Cardiac fibroblast (primary cell): ENCODE measurements at places on chromosomes 13 and 19.

- peak; percentile 87 for DNase-seq
Observed at GRCh38 chr19:48630296-48631063, 6.7 kb downstream of the DBP start.

DNA sequence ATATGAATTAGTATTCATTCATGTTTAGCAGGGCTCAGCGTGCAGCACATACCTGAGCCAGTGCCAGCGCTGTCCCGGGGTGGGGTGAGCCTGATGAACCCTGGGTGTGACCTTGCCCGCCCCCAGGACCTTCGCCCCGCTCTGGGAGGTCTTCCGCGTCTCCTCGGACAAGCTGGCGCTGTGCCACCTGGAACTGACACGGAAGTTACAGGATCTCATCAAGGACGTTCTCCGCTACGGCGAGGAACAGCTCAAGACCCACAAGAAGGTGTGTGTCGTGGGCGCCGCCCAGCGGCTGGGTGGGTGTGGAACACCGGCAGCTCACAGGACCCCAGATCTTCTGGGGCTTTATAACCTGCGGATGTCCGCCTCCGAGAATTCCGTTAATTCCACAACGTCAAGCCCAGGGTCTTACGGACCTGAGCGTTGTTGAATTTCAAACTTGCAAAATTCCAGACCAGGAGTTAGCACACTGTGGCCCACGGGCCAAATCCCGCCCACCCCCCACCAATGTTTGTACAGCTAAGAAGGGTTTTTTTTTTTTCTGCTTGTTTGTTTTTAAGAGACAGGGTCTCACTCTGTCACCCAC, 15.4 kb downstream of the FCHO1 start:
- DNase-seq, result peak; percentile 91

- DNase-seq, result no peak
Observed at GRCh38 chr13:29503041-29503837, 92.2 kb downstream of the SLC7A1 start.

DNA sequence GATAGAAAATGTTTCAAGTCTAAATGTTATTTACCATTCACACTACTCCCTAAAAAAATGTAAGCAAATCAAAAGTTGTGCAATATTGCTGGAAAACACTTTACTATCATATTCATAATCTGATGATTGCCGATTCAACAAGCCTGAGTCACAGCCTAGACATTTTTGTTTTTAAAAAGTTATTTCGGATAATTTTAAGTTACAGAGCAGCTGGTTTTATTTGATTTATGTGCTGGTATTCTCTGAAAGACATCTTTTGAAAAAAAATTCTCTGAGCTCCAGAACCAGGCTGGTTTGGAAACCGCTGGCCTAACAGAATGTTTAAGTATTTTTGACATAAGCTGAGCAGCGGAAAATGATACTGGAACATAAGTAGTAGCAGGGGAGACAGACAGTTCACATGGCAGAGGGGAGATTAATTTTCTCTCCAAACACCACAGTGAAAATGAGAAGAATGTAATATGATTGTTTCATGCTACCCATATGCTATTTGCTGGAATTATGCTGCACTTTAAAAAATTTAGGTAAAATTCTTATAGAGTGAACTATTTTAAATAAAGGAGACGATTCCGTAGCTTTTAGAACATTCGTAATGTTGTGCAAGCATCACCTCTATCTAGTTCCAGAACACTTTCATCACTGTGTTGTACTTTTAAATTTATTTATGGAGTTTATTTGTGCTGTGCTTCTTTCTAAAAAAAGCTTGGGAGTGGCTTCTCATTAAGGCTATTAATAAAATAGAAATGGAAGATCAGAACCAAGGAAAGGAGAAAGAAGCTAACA, 36.1 kb downstream of the TBC1D4 start:
- peak; percentile 56 for DNase-seq

- peak; percentile 30 for DNase-seq
Observed at GRCh38 chr13:74778946-74779345, 644.7 kb upstream of the KLF12 start.

DNA sequence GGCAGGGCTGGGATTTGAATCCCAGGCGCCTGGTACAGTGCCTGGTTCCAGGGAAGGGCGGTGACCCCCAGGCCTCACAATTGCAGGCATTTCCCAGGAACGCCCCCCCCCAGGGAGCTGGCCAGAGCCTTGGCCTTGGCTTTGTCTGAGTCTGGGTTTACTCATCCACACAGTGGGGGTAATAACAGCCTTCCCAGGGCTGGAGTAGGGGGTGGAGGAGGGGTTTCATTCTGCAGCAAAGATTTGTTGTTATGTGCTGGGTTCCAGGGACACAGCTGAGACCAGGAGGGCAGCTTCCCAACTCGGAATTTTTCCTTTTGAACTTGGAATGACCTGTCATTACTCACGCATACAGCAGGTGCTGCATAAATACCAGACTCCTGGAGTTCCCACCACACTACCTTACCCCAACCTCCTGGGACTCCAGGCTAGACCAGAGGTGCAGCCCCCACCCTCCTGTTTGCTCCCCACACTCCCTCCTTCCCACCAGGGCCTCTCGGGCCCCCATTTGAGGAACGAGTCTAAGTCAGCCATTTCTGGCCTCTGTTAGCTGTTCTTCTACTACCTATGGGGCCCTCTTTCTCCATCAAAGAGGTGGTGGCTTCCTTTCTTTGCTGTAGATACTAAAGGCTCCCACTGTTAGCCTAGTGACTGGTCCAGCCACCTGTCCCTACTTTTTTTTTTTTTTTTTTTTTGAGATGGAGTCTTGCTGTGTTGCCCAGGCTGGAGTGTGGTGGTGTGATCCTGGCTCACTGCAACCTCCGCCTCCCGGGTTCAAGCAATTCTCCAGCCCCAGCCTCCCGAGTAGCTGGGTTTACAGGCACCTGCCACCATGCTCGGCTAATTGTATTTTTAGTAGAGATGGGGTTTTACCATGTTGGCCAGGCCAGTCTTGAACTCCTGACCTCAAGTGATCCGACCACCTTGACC, 1.6 kb upstream of the ADAMTS10 start:
- DNase-seq, result peak; percentile 81

- no peak for DNase-seq
Observed at GRCh38 chr13:78309497-78310180, 293.7 kb downstream of the POU4F1 start.

DNA sequence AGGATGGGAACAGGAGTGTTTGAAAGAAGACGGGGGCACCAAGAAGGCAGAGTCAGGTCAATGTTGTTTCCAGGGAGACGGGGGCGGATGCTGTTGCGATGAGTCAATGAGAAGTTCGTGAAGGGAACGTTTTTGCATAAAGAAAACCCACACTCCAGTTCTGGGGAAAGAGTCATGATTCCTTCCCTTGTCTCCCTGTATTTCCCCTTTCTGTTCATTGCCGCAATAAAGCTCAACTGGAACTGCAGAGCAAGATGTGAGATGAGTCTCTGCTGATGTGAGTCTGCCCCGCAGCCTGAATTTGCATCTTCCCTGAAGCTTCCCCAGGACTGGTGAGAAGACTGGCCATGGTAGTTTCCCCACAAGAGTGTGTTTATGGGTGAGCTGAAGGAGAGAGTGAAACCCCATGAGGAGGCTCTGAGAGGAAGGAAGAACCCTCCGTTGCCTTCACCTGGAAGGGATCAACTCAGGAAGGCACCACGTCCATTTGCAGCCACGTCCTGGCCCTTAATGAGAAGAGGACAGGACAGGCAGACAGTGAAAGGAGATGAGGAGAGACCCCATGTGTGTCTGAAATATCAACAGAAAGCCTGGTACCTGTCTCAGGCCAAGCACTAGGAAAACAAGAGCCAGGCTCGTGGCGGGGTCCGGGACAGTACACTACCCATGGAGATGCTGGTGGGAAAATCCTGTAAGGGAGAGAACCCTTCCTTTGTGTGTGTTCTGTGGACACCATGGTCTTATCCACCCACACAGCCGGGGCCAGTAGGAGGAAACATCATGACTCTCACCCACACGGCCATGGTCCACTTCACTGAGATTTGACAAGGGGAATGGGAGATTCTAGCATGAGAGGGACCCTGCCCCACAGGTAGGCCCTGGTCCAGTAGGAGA, 13.7 kb downstream of the LILRA1 start:
- DNase-seq, result no peak

DNA sequence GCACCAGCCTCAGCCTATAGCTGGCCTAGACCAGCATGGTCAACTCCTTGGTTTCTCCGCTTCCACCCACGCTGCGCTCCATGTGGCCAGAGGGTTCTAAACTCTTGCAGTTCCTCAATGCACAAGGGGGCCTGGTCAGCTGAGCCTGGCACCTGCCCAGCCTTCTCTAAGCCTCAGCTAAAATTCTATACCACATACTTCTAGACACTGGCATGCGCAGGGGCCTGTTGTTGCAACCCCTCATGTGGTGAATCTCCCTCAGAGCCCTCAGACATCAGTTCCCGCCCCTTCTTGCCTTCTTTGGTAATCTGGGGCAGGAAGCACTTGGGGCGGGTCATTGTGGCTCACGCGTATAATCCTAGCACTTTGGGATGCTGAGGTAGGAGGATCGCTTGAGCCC, 19.7 kb upstream of the LDLR start:
- no peak for DNase-seq

GRCh38 chr19:4197625-4198466, 15.4 kb downstream of the ANKRD24 start:
- no peak for DNase-seq

GRCh38 chr19:3543150-3544057, 4.4 kb downstream of the TEKTIP1 start:
- DNase-seq, result no peak

- DNase-seq, result no peak
Observed at GRCh38 chr19:48755787-48756186, 463 bp downstream of the FGF21 start.

- peak; percentile 53 for DNase-seq
Observed at GRCh38 chr13:32538143-32538620, 413 bp downstream of the N4BP2L2 start.

DNA sequence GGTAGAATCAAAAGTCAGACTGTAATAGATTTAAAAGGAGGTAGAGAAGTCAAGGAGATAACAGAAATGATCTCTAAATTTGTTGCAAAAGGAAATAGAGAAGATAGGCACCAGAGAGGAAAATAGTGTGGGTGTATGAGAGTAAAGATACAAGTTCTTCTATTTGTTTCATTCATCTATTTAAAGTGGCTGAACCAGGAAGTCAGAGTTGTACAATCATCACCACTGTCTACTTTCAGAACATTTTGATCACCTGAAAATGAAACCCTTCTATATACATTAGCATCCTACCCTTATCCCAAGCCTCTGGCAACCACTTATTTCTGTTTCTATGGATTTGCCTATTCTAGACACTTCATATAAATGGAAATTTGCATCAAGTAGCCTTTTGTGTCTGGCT, 36.7 kb downstream of the INTS6 start:
- no peak for DNase-seq

DNA sequence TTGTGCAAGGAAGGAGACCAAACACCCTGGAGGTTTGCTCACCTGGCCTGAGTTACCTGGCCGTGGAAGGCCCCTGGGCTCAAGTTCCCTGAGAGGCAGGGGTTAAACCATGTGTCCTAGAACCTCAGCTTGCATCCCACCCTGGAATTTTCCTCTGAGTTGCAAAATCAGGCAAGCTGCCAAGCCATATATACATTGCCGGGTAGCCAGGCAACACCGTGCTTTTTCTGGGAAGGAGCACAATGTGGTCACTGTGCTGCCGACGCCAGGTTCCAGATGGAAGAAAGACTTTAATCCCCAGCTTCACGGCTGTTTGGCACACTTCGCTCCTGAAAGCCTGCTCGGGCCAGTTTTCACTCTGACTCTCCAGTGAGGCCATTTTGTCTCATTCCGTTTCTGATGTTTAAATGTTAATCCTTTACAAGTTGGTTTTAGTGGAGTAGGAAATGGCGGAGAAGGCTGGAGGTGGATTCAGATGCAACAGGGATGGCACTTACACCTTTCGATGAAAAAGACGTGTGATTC, 60.1 kb upstream of the PEG3 start:
- no peak for DNase-seq

- DNase-seq, result no peak
Observed at GRCh38 chr13:33191425-33192210, 93.9 kb downstream of the STARD13 start.

GRCh38 chr13:52127783-52128702, 830 bp downstream of the NEK5 start:
- peak; percentile 75 for DNase-seq

- peak; percentile 75 for DNase-seq
Observed at GRCh38 chr19:3184847-3185460, 776 bp upstream of the NCLN start.

DNA sequence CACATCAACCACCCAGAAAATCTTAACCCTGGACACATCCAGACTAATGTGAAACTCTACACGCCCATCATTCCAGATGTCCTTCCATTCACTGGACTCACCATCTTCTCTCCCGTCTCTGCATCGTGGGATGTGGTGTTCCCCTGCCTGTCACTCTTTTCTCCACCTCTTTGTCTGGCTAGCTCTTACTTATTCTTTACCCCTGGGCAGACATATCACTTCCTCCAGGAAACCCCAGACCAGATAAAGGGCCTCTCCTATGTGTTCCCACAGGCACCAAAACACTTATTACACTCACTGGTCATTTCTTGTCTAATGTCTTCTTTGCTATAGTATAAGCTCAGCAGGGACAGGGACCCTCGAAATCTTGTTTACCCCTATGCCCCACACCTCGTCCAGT, 109.3 kb upstream of the IPO5 start:
- no peak for DNase-seq

GRCh38 chr13:33919120-33919519, 101.2 kb downstream of the RFC3 start:
- DNase-seq, result no peak

DNA sequence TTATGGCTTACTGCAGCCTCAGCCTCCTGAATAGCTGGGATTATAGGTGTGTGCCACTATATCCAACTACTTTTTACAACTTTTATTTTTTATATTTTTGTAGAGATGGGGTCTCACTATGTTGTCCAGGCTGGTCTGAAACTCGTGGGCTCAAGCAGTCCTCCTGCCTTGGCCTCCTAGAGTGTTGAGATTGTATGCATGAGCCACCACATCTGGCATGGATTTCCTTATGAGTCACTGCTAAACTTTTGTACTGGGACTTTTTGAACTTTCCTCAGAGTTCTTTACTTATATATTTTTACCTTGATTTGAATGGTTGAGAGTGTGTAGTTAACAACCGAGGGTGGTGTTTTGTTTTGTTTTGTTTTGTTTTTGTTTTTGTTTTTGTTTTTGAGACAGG, 33.4 kb downstream of the DNAJC3 start:
- DNase-seq, result peak; percentile 57
